CD4-positive, alpha-beta T cell treated with Interleukin-6 at 100 ng/mL for 8 hours (primary cell): ENCODE measurements at places on chromosomes 5 and 9.
A peak's percentile ranks its signal among the peaks of the same experiment; 100 is the strongest.

GRCh38 chr9:110828264-110828663 is 159.7 kb downstream of the MUSK start:
- no peak for DNase-seq

- DNase-seq, result no peak
These were observed 53.2 kb upstream of the SMIM32 start for GRCh38 chr5:136246122-136246521.

- no peak for DNase-seq
These were observed 13.3 kb downstream of the CDC26 start for GRCh38 chr9:113261917-113262671.

DNA sequence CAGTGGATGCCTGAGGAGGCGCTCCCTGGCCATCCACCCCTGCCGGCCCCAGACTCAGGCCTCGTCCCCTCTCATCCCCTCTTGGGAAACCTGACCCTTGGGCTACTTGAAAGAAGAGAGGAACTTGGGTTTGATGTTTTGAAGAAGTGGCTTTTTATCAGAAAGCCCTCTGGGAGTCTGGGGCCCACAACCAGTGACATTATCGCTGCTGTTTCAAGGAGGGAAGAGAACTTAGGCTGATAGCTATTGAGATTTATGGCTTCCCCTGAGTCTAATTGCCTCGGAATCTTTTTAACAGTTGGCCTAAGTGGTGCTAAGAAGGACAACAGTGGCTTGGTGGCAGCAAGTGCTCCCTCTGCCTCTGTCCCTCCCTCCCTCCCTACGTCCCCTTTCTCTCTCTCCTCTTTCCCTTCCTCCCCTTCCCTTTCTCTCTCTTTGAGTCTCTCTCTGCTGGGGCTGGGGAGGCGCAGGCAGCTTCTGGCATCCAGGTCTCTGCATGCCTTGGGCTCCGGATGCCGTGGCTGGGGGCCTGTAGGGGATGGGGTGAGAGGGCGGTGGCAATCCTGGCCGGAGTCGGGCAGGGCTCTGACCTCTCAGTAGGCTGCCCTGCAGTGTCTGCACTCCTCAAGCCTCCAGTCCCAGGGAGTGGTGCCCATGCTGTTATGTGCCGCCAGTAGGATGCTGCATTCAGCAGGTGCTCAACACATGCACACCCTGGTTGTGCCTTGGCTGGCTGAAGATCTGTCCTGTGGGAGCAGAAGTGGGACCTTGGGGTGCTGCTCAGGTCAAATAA is 49.6 kb upstream of the RXRA start:
- DNase-seq, result no peak

DNA sequence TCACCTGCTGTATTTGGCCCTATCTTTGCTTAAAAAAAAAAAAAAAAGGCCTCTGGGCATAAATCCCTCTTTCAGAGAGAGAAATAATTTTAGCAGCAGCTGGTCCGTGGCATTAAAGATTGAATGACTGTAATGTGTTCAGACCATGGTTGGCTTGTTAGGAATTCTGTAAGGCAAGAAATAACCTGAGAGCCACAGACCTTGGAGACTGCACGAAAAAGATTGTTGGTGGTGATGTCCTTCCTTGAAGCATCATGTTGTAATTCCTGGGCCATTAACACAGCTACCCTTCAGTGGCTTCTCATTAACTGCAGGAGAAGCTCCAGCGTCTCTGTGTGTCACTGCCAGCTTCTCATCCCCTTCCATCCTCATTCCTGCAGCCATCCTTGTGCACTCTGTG is 79.0 kb downstream of the SGCD start:
- DNase-seq, result no peak

DNA sequence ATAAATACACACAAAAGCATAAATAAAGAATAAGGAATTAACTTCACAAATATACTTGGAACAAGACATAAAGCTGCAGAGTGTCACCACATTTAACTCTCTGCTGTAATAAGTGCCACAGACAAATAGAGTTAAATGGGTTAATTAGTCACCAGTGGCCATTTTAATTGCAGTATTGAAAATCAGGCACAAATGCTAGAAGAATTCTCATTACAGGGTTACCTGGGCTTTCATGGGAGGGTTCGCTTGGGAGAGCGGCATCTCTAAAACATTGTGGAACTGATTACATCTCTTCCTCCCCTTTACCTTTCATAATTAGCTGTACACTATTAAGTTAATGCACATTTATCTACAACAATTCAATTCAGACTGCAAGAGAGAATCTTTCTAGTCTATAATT is 505.3 kb upstream of the DAP start:
- DNase-seq, result no peak

DNA sequence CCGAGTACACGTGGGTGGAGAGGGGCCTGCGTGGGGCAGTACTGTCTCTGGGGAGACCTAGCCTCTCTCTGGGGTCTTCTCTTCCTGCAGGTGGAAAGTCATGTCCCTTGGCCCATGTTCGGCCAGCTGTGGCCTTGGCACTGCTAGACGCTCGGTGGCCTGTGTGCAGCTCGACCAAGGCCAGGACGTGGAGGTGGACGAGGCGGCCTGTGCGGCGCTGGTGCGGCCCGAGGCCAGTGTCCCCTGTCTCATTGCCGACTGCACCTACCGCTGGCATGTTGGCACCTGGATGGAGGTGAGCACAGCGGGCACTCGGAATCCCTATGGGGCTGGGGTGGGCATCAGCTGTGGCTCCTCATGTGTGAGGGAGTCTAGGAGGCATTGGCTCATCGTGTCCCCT is 5.5 kb upstream of the CACFD1 start:
- DNase-seq, result no peak

GRCh38 chr9:73200694-73201452 is 49.2 kb downstream of the ANXA1 start:
- DNase-seq, result no peak

DNA sequence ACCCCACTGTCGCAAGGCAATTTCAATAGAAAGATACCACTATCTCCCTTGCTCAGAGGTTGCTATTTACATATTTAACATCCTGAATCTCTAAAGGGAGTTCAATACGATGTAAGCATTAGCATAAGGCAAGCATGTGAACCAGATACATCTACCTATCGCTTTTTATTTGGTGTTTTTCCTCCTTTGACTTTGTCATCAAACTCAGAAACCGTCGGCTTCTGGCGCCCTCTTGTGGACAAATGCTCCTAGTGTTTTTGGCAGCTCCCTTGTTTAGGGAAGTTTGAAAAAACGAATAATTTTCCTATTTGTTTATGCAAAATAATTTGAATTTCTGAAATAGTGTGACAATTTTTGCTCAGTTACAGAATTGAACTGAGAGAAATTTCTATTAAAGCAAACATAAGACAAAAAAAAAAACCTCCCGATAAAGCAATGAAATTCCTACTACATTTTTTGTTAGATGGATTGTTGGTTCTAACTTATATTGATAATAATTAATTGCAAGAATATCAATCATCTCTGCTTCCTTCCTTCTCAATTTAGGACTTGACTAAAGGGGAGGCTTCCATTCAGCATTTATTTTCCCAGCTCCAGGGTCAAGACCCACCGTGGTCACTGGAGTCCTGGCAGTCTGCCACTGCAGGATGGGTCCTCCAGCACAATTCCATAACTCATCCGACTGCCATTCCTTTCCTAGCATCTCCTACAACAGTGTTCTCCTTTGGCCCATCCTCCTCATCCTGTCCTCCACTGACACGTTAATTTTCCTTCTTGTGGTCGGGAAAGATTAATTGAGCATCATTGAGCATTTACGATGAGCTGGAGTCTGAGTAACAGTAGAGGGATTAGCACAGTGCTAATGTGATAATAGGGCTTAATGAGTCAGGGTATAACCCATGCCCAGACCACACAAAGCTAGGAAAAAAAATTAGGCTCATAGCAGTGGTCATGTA is 131.8 kb upstream of the CHD1 start:
- peak; percentile 78 for DNase-seq

DNA sequence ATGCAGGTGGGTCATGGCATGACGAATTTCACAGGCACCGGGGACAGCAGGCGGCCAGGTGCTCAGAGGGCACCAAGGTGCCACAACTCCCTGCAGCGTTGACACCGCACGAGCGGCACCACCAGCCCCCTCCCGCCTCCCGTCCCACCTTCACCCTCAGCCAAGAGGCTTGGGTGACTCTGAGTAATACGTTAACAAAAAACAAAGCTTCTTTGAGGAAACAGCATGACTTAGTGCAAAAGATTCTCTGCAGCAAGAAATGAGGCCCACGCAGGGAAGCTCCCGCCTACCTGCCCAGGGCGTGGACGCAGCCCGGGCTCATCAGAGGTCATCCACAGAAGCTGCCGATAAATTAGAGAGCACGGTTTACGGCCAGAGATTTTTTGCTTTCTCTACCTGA is 4.1 kb downstream of the TMEM250 start:
- DNase-seq, result no peak

DNA sequence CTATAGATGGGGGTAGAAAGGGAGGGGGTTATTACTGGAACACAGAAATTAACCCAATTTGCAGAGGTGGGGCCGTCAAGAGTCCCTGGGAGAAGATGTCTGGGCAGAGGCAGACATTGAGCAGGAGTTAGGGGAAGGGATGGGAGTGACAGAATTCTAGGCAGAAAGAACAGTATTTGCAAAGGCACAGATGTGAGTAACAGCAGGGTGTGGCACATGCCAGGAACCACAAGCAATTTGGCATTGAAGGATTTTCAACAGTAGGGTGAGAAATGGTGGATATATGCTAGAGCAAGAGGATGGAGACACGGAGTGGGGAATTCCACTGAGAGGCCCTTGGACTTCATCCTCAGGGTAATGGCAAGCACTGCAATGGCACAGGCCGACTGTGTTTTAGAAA is 71.6 kb upstream of the FRRS1L start:
- DNase-seq, result no peak

DNA sequence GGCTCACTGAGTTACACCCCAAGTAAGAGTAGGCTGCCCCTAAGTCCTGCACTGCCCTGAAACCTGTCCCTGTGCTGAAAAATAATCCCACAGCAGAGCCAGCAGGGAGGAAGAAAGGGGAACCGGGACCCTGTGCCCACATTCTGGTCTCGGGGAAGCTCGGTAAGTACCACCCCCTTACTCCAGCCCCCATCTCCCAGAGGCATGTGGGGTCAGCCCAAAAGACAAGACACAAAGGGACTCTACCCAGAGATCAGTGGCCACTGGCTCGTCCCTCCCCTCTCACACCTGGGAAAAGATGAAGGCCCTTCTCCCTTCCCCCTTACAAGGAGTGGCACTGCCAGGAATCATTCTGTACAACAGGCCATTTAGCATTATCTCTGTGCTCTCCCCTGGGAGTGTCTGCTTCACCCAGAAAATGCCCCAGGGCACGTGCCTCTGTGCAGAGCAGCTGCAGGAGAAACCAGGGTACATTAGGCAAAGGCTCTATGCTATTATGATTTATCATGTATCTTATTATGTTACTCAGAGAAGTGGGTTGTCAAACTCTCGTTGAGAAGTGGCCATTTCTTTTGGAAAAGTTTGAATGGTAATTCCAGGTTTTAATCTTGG is 71.3 kb downstream of the NDFIP1 start:
- no peak for DNase-seq

DNA sequence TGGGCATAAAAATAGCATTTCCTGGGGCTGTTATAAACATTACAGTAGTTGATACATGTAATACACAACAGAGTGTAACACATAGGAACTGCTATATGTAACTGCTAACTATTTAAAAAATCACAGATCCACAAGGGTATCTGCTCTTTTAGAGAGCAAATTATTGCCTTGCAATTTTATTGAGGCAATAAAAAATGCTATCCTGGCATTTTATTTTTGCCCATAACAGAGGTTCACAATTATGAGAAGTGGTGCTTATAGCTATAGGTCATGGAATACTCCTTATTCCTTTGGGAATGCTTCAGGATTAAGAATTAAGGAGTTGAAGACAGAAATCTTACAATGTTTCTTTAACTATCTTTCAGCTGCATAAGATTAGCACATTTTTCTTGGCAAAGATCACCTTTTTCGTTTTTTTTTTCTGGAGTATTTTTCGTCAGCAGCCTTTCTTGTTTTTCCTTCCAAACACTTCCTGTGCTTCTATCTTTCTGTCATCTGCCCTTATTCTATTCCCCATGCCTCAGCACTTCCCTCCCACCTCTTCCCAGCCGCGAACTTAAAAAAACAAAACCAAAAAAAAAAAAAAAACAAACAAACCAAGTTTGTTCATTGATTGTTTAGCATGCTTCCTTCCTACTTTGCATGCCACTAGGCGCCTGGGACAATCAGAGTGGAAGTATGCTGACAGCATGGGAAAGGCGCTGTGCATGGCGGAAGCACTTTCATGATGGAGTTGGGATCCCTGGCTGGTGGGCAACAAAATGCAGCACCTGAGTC is 264.2 kb downstream of the MAST4 start:
- DNase-seq, result no peak

- DNase-seq, result no peak
These were observed 33.0 kb upstream of the MAP1B start for GRCh38 chr5:72074251-72074650.

- no peak for DNase-seq
These were observed 41.4 kb downstream of the CCDC180 start for GRCh38 chr9:97348871-97349270.

- no peak for DNase-seq
These were observed 235.7 kb downstream of the ENC1 start for GRCh38 chr5:74404574-74405508.

- peak; percentile 13 for DNase-seq
These were observed 1.3 kb downstream of the QSOX2 start for GRCh38 chr9:136244122-136244968.

GRCh38 chr9:89518466-89519365 is 20.8 kb upstream of the SEMA4D start:
- DNase-seq, result no peak

DNA sequence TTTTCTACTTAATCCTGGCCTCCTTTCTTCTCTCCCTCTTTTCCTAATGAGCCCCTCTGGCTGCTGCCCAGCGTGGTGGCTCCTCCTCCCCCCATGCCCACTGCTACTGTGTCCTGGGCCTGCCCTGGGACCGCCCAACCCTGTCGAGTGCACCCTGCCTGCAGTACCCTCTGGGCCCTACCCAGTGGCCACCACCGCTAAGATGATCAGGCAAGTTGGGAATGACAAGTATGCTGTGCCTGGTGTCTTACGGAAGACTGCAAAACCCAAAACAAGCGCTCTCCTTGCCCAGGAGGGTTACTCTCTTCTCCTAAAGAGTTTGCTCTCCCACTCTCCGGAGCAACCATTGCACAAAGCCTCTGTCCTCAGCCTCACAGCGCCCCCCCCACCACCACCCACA is 273.7 kb downstream of the SYK start:
- DNase-seq, result no peak

GRCh38 chr9:38067859-38068681 is 957 bp downstream of the SHB start:
- no peak for DNase-seq

DNA sequence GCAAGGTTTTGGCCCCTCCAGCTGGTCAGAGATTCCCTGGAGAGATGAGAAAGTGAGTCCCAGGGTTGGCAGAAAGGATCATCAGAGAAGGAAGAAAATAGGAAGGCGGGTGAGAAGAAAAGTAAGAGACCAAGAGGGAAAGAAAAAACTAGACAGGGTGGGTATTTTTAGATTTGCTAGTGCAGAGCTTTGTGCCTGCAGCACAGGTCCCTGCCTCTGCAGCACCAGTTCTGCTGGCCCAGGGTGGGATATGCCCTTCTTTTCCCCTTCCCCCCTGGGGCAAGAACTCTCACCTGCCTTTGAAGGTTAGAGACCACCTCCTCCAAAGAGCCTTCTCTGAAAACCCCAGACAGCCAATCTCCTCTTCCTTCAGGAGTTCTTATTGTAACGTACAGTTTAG is 90.3 kb upstream of the EGFLAM start:
- no peak for DNase-seq

GRCh38 chr5:31598640-31599611 is 40.0 kb upstream of the PDZD2 start:
- no peak for DNase-seq

- DNase-seq, result no peak
These were observed 3.3 kb downstream of the LTC4S start for GRCh38 chr5:179796877-179797608.

- DNase-seq, result no peak
These were observed 71.5 kb downstream of the PSMB7 start for GRCh38 chr9:124343533-124344290.
